ENCODE measurements at places on chromosomes 4 and X.

DNA sequence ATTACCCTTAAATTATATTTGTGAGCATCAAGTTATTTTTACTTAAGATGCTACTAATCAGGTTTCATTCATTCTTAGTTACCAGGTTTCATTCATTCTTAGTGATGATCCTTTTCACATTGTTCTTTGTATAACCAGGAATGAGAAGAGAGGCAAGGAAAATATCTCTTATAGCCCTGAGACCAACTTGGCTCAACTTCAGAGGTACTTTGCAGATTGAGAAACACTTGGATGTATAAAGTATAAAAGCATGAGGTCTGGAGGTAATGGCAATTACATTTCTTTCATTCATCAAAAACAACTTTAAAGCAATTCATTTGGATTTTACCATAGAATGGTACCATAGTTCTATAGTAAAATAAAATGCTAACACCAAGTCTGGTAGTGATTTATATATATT, 231.0 kb downstream of the PRDM5 start:
- no peak for DNase-seq

DNA sequence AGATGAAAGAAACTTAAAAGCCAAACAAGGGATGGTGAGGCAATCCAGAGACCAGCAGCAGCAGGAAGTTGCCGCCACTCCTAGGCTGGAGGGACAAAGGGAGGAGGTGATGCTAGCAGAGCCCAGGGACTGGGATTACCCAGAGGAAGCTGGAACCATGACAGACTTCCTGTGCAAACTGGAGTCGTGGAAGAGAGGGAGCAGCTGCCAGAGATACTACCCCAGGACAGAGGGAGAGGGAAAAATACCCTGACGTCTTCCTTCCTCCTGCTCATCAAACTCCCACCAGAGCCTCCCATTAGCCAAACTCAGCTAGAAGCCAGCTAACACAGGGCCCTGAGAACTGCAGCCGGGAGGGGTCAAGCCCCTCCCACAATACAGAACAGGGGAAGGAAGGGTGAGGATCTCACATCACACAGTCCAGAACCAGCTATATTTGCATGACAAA, 101.2 kb upstream of the KLF3 start:
- DNase-seq: no peak

GRCh38 chr4:94849901-94850300, 92.1 kb downstream of the BMPR1B start:
- DNase-seq: no peak

DNA sequence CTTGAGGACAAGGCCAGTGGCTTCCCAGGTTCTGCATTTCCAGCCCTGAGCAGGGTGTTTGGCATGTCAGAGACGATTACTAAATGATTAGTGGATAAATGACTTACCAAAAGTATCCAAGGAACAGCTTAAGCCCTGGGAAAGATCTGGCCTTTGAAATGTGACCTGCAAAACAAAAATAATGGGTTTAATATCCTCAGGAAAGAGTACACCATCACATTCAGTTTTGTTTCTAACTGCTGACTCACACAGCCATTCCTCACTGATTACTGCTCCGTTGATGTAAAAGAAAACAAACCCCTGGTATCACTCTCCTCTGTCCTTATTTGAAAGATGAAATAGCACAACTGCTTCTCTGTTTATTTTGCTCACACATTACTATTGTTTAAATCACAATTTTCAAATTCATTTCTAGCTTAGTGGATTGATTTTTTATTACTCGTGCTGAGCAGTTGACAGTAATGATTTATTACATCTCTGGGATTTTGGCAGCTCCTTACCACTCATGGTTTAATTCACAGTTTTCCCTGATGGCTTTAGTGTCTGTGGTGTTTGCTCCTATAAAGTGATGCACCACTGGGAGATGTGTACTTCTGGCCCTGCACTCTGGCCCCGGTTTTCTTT, 117.0 kb downstream of the CBLL2 start:
- no peak for DNase-seq

- no peak for DNase-seq
Measured at GRCh38 chr4:132642016-132642817, 506.9 kb upstream of the PCDH10 start.

- no peak for DNase-seq
Measured at GRCh38 chr4:85402371-85402770, 72.6 kb upstream of the ARHGAP24 start.

GRCh38 chr4:93719552-93719951, 109.0 kb upstream of the ATOH1 start:
- DNase-seq: no peak

GRCh38 chr4:14520171-14520570, 482.1 kb upstream of the CPEB2 start:
- no peak for DNase-seq

GRCh38 chrX:77937291-77937690, 26.8 kb downstream of the ATP7A start:
- no peak for DNase-seq

DNA sequence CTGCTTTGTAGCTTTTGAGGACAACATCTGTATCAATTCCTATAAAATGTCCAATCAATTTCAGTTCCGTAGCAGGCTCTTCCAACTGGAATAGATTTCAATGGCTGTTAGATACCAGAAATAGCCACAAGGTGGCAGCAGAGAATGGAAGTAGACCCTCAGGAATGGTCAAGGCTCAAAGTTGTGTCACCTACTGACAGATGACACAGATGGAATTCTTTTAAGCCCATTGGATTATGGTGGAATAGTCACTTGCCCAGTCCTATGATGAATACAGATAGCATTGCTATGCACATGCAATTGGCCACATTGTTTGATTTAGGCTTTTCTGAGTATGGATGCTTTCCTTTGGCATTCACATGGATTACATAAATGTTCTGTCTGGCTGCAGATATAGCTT, 130.4 kb upstream of the RADX start:
- no peak for DNase-seq

DNA sequence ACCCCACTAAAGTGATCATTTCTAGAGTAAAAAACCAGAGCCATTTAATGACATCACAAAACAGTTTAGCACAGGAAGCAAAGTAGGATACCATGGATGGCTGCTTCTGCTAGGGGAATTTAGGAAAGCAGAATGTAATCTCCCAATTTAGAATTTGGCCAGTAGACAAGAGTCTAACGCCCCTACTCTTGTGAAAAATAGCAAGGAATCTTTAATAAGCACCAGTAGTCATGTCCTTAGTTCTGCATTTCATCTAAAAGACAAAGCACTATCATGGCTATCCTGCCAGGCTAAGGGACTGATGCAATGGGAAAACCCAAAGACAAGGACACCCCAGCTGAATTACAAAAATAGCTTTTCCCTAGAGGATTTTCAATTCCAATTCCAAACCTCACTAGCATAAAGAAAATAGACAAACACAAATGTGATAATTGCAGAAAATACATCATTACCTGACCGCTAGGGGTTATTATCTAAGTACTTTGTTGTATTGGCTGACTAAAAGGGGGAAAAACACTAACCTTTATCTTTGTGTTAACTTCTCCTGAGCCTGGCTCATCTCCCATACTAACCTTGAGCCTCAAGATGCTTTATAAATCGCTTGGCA, 2.6 kb upstream of the AMMECR1 start:
- no peak for DNase-seq

DNA sequence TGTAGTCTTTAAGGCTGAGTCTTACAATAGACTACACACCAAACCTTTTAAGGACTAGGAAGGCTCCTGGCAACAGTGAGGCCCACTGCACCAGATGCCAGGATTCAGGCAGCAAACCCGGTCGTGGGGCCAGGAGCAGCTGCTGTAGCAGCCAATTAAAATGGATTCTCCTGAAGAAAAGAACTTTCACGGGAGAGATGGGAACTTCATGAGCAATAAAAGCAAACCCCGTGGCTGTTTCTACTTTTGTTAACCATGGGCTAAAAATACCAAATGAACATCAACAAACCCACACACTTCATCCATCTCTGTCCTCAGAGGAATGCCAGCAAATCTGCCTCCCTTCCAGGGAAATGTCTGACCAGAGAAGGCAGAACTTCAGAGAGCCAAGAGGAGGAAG, 101.4 kb downstream of the BTC start:
- no peak for DNase-seq

- DNase-seq: no peak
Measured at GRCh38 chr4:91362125-91362524, 941.6 kb upstream of the GRID2 start.

DNA sequence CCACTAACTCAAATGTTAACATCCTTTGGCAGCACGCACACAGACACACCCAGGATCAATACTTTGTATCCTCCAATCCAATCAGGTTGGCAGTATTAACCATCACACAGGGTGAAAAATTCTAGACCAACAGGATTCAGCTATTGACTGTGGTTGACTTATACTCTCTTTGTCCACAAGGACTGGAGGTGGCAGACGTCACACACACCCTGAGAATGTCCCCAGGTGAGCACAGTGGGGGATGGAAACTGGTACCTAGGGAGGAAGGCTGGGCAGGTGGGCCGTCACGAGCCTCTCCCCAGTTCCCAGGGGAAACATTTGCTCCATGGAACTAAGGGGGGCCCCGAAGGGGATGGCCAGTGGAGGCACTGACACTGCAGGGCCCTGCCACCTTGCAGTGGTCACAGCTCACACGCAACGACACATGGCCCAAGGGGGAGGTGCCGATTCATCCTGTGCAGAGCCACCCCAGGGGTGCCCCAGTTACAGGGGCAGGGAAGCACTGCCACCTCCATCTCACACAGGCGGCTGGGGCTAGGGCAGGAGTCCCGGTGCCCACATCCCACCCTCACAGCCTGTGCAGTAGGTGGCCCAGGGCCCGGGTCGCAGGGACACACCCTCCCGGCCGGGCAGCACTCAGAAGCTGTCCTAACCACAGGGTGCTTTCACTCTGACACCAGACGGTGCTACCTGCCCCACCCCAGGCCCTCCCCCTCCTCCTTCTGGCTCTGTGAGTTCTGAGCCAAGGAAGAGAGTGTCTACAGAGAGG, 17.4 kb downstream of the ZFYVE28 start:
- no peak for DNase-seq

DNA sequence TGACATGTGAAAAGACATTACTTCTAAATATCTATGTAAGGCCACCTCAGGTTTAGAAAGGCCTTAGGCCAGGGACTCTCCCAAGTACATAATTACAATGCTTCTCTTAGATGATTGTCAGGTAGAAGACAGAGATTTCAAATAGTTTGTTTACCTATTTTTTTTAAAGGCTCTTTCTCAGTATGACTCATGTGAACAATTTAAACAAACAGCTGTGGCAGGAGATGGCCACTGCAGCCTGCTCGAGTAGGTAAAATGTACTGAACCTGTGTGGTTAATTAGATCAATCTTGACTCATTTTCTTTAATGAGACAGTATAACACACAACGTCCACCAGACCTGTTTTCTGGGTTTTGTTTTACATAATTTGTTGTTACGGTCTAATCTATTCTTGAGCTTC, 50.2 kb downstream of the LEF1 start:
- no peak for DNase-seq

- no peak for DNase-seq
Measured at GRCh38 chrX:8607326-8607725, 124.6 kb downstream of the ANOS1 start.

- no peak for DNase-seq
Measured at GRCh38 chrX:110281377-110281776, 36.5 kb downstream of the AMMECR1 start.

GRCh38 chrX:151239751-151240150, 63.4 kb downstream of the GPR50 start:
- DNase-seq: no peak

GRCh38 chrX:68983004-68983857, 154.4 kb downstream of the EFNB1 start:
- DNase-seq: no peak

DNA sequence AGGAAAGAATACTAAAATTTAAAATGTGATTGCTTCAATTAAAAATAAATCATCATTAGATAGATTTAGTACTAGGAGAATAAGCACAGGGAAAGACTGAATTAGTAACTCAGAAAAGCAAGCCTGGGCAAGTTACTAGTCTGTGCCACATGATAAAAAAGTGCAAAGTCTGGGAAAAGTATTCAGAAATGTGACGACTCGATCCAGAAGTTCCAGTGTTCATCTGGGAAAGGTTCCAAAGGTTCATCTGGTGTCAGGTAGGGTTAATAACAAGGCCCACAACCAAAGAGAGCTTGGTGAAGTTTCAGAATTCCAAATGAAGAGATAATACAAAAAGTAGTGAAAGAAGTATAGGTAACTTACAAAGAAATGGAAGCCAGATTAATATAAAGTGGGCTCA, 78.3 kb upstream of the ARSJ start:
- DNase-seq: no peak

GRCh38 chrX:104641176-104641575, 75.2 kb downstream of the IL1RAPL2 start:
- no peak for DNase-seq

GRCh38 chr4:21413807-21414370, 534.7 kb downstream of the KCNIP4 start:
- DNase-seq: no peak

DNA sequence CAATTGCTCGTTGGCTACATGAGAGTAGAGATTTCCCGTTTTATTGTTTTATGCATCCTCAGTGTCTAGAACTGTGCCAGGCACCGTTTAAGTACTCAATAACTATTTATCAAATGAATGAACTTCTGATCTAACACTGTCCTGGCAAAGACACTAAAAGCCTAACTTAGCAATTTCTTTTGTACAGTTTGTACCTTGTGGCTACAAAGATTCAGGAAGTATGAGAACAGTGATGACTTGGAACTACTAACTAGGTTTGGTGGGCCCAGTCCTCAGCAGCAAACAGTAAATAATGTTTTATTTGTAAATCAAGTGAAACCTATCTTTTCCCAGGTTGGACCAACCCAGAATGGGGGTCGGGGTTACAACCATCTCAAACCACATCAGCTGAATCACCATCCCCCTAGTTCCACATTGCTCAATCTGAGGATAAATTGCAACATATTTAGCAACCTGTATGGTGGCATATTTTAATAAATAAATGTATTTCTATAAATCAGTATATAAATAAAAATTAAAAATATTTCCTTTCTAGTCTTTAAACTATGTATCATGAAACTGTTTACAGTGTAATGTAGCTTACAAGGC, 12.3 kb upstream of the SCRG1 start:
- no peak for DNase-seq

DNA sequence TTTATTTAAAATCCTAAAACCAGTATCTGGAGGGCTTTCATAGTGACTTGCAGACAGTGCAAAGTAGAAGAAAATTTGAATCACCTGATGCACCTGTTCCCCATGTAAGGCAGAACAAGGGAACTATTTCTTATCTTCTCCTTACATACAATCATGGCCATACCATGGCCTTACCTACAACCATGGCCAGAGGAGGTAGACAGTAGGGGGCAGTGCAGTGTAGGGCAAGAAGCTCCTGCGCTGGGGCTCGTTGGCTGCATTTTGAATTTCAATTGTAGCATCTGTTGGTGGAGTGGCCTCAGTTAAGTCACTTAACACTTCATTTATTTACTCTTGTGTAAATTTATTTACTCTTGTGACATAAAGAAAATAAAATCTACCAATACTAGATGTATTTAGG, 33.0 kb downstream of the GALNTL6 start:
- no peak for DNase-seq
